ENCODE measurements at places on chromosomes 4 and X.

- no peak for DNase-seq
These were observed 23.2 kb downstream of the RWDD4 start for GRCh38 chr4:183635741-183636140.

- DNase-seq, result no peak
These were observed 965 bp downstream of the PPA2 start for GRCh38 chr4:105472871-105473323.

DNA sequence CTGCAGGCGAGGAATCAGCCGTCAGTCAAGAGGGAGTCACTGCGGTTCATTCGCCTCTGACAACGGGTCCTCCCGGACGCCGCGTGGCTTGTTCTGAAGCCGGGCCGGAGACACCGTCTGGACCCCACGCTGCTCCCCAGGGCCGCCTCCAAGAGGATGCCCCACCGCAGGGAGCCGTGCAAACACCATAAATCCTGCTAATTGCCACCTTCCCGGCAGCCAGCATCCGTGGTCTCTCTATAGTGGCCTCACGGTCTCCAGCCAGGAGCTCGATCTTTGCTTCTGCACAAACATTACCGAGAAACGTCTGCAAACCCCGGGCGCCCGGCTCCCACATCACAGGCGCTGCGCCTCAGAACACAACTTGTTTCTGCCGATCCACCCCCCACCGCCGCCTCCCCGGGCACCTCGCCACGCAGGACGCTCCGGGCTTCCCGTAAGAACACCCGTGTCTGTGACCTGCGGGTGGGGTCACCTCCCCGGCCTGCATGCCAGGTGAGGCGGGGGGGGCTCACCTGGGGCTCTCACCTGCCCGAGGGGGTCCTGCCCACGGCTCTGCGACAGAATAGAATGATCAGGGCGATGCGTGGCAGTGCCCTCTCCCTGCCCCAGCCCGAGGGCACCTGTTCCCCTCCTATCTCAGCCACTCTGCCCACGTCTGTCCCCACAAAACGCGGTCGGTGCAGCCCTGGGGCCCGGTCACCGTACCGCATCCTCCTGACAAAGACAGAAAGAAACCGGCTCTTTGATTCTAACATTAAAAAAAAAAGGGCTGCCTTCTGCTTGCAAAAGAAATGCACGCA, 32.4 kb upstream of the PPP2R3B start:
- DNase-seq, result peak; percentile 5

DNA sequence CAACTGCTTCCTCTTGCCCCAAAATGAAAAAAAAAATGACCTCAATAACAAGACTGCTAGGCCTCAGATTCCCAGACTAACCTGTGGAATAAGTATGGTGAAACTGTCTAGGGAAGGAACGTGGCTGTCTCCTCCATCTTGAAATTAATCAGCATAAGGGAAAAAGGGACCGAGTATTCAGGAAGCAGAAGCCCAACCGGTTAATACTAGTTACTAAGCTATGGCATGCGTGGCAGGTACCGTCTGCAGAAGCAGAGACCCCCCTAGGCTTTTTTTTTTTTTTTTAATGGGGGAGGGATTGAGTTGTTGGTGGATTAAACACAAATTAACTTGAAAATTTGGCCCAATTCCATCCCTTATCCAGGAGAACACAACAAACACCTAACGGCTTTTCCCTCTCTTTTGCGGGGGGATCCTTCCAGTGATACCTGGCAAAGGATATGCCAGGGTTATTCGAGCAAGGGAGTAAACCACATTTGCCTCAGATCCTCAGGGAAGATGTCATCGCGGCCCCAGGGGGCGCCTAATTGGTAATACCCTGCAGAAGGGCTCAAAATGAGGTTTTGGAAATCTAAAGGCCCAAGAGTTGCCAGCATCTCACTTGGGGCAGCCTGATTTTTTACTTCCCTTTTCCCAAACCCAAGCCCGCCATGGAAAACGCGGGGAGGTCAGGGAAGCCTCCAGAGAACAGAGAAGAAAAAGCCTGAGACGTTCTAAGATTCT, 893 bp downstream of the RLIM start:
- DNase-seq, result peak; percentile 11

GRCh38 chrX:41734530-41734929, 10.5 kb downstream of the GPR82 start:
- DNase-seq, result no peak

- DNase-seq, result no peak
These were observed 20.7 kb downstream of the SLIT2 start for GRCh38 chr4:20272411-20272872.

- DNase-seq, result no peak
These were observed 97.3 kb downstream of the EMCN start for GRCh38 chr4:100420571-100420970.

DNA sequence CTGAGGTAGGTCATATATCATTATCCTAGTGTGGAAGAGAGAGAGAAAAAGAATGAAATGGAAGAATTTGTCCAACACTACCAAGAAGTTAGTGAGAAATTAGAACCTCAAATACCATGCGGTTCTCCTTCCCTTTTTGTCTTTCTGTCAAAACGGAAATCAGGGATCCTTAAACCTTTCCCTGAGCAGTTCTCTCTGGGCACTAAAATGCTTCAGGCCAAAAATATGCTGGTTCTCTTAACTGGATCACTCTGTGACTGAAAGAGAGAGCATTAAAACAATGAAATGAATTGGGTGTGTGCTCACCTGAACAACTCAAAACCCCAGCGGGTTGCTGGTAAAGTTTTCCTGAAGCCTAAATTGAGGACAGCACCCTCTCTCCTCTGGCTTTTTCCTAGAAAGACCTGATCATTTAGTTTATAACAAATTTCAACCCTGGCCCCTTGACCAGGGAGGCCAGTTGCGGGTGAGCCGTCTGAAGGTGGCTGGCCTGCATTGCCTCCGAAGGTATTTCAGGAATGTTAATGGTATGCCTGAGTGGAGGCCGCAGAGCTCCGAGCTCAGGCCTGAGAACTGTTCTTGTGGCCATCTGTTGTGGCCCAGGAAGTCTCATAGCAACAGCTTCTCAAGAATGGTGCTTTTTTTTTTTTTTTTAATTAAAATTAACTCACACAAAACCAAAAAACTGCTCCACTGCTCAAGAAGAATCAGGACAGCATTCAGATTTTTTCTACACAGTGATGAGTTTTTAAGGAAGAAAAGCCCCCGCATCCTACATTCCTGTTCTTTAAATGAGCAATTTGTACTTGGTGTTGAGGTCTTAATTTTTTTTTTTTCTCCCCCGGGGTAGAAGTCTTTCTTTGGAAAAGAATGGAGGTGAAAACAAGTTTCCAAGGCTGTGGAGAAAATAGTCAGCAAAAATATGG, 155.1 kb downstream of the SHROOM3 start:
- DNase-seq, result no peak

DNA sequence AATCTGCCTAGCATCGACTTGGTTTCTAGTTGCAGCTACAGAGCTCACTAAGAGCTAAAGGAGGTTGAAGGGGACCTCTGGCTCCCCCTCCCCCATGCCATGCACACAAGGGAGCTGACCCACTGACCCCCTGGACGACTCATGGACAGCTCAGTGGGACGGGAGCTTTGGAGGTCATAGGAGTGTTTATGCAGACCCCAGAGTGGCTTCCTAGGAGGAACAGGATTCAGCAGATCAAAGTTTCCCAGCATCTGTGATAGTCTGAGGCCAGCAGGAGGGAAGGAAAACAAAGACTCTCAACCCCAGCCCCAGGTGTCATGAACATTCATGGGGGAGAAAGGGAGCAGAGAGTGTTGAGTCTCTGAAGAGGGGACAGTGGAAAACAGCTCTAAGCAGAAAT, 104.4 kb downstream of the ARSF start:
- DNase-seq, result no peak

DNA sequence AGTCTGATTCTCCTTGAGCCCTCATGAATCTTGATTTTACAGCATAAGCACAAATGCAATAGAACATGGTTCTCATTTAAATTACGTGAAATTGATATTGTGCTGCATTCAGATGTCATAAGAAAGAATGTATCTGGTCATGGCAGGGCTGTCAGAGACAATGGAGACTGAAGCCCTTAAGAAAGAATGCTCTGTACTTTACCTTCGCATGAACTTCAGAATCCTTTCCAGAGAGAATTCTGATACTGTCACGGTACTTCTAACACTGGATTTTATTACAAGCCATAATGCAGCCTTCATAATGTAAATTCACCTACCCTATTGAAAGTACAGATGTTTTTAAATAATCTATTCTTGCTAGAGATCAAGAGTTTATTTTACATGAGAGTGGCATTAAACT, 677.9 kb upstream of the ADGRL3 start:
- DNase-seq, result no peak

- DNase-seq, result peak; percentile 26
These were observed 47.8 kb upstream of the HSD17B10 start for GRCh38 chrX:53481816-53482465.

Measured in COR-L47 (cell line).